Cortex of kidney (tissue), 1 donor: ENCODE measurements at places on chromosomes 11 and 22.

GRCh38 chr22:36822581-36822980 lies 5.7 kb upstream of the PVALB start:
- no peak for DNase-seq

- no peak for DNase-seq
Observed at GRCh38 chr22:50320116-50320515, 6.7 kb downstream of the DENND6B start.

GRCh38 chr11:47418454-47419259 lies 7.6 kb downstream of the PSMC3 start:
- DNase-seq, result no peak

- no peak for DNase-seq
Observed at GRCh38 chr22:49026494-49027367, 800.9 kb downstream of the BRD1 start.

GRCh38 chr11:119347242-119347641 lies 737 bp upstream of the MFRP start:
- DNase-seq, result no peak

DNA sequence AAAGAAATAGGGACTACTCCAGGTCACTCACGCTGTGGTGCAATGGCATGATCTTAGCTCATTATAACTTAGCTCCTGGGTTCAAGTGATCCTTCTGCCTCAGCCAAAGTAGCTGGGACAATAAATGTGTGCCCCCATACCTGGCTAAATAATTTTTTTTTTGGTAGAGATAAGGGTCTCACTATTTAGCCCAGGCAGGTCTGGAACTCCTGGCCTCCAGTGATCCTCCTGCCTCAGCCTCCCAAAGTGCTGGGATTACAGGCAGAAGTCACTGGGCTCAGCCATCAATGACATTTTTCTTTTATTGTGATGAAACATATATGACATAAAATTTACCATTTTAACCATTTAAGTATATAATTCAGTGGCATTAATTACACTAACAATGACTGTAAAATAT lies 10.6 kb downstream of the SLC5A4 start:
- no peak for DNase-seq

GRCh38 chr11:67277231-67277961 lies 11.1 kb downstream of the GRK2 start:
- DNase-seq, result no peak

GRCh38 chr11:33773404-33773986 lies 825 bp downstream of the FBXO3 start:
- no peak for DNase-seq

DNA sequence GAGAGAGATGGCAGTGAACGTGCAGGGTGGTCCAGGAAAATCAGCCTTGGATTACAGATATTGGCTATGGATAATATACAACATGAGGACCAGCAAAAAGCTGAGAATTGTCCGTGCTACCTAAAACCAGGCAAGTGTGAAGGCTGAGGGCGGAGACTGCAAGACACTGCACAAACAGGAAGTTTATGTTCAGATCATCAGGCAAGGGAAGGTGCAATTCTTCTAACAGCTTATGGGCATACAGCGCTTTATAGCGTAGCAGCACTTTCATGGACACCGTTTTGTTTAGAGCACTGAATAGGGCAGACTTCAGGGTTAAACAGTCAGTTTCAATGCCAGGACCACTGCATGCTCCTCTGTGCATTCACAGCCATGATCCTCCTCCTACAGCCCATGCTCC lies 93.1 kb upstream of the TMEM45B start:
- DNase-seq, result no peak

- DNase-seq, result no peak
Observed at GRCh38 chr11:69487849-69488542, 6.5 kb downstream of the LINC01488 start.

DNA sequence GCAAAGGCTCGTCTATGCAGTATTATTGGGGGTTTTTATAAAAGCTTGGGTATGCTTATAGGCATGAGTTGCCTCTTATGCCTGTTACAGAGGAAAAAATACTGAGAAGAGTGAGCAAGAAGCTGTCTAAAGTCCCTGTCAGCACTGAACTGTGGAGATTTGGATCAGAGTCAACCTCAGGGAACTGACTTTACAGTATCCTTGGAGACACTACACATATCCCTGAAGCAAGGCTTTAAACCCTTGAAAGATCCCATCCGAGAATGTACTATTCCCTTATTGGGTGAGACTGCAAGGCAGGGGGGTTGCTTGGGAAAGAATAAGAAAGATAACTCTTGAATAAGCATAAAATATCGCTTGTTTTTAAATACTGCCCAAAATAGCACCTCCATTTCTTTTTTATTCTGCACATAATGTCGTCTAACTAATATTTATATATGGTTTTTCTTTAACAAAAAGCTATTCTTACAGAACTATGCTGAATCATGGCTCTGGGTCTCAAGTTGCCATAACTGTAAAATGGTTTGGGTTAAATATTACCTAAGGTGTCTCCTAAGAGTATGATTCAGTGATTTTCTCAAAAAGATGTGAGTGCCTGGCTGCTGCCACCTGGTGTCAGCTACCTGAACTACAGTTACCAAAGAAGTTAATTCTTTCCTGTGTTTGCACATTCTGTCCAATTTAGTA lies 1062.8 kb downstream of the DLG2 start:
- no peak for DNase-seq

- DNase-seq, result no peak
Observed at GRCh38 chr11:46322759-46323158, 24.5 kb upstream of the DGKZ start.

GRCh38 chr11:94649254-94649653 lies 82.1 kb downstream of the PIWIL4 start:
- no peak for DNase-seq

GRCh38 chr22:26273011-26273675 lies 103.9 kb downstream of the SEZ6L start:
- no peak for DNase-seq

- no peak for DNase-seq
Observed at GRCh38 chr11:68412593-68413475, 47.7 kb upstream of the PPP6R3 start.

GRCh38 chr22:33841281-33842005 lies 78.8 kb downstream of the LARGE1 start:
- no peak for DNase-seq

DNA sequence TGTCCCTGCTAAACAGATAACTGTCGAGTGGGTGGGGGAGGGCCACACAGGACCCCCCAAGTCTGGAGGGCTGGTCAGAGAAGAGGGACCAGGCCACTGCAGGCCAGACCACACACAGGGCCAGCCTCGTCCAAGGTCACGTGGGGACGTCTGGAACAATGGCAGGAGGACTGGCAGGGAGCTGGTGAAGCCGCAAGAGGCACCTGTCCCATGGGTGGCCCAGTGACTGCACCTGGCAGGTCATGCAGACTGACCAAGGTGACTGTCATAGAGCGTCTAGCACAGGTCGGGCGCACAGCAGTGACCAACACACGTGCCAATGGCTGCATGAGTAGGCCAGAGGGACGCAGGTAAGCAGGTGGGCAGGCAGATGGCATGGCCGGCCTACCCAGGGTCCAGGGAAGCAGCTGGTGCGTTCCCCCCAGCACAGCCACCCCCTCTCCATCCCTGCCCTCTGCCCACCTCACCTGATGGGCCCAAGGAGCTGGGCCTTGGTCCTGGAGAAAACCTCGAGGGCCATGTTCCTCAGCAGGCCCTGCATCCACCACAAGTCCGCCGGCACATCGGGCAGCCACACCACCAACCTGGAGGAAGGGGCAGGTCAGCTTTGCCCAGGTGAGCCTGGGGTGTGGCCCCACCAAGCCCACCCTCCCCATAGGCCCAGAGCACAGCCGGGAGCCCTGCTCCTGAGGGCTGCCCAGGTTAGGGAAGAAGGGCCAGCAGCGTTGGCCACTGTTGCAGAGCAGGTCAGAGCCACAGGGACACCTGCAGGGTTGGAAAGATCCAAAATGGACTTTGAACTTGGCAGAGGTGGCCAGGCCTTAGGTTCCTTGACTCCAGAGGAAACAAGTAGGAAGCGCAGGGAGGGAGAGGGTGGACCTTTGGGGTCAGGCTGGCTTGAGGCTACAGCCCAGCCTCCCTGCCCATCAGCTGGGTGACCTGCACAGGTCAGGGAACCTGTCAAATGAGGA lies 10.4 kb downstream of the PNPLA5 start:
- no peak for DNase-seq

DNA sequence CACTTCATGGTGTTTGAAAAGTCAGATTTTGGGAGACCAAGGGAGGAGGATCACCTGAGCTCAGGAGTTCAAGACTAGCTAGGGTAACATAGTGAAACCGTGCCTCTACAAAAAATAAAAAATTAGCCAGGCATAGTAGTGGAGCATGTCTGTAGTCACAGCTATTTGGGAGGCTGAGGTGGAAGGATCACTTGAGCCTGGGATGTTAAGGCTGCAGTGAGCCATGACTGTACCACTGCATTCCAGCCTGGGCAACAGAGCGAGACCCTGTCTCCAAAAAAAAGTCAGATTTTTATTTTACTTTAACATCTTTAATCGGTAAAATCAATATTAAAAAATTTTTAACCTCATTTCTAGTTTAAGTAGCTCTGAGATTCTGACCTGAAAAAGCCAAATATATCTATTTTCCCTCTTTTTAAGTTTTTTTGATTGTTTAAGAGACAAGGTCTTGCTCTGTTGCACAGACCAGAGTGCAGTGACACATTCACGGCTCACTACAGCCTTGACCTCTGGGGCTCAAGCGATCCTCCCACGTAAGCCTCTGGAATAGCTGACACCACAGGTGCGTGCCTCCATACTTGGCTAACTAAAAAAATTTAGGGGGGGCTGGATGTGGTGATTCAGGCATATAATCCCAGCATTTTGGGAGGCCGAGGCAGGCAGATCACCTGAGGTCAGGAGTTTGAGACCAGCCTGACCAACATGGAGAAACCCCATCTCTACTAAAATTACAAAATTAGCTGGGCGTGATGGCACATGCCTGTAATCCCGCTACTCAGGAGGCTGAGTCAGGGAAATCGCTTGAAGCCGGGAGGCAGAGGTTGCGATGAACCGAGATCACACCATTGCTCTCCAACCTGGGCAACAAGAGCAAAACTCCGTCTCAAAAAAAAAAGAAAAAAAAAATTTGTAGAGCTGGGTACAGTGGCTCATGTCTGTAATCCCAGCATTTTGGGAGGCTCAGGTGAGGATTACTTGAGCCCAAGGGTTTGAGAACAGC lies 48.4 kb downstream of the SFI1 start:
- DNase-seq, result no peak
